ENCODE measurements at places on chromosomes 16 and 17.

DNA sequence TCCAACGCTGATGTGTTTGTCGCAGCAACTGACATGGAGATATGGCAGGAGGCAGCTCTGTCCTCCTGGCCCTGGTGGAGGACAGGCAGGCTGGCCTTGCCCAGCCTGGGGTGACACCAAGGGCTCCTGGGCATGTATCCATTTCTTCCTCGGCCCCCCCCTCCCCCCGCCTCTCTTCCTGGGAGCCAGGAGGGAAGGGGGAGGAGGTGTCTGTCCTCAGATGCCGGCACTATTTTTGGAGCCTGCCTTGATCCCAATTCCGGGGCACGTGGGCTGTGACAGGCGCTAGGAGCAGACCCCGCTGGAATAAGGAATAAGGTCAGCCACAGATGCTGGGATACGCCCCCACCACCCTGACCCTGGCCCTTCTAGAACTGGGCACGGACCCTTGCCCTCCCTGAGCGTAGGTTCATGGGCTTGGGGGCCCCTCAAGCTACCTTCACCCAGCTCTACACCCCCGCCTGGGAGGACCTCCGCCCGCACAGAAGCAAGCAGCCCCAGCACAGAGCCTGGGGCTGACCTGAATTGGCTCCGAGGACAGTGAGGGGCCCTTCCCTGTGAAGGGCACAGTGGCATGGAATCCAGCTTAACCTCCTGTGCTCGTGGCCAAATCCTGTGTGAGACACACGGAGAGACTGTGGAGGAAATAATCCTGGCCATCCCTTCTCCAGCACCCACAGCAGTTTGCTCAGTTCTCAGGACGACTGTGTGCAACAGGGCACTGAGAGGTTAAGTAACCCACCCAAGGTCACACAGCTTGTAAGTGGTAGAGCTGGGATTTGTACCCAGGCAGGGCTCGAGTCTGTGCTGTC lies 24.1 kb downstream of the SEC14L5 start:
- DNase-seq = no peak

GRCh38 chr16:81371106-81371505 lies 56.3 kb downstream of the GAN start:
- DNase-seq = no peak

- no peak for DNase-seq
These were observed 1329.5 kb upstream of the CDH8 start for GRCh38 chr16:63365649-63366304.

GRCh38 chr16:84851192-84852127 lies 31.7 kb downstream of the CRISPLD2 start:
- DNase-seq = no peak

- DNase-seq = peak; percentile 33
These were observed 24.1 kb upstream of the DYNLL2 start for GRCh38 chr17:58059141-58059540.

DNA sequence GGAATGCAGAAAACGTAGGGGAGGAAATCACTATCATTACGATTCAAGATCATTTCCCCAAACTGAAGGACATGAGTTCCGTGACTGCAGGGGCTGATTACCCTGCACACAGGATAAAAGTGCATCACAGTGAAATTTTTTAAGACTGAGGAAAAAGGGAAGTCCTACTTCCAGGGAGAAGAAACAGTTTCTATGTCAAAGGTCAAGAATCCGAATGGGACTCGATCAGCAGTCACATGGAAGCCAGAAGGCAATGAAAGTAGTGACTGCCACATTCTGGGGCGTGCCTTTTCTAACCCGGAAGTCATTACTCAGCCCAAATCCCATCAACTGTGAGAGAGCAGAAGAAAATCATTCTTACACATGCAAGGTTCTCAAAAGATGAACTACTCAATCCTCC lies 12.1 kb downstream of the ZZEF1 start:
- DNase-seq = no peak

- no peak for DNase-seq
These were observed 55.0 kb downstream of the SNTB2 start for GRCh38 chr16:69241926-69242325.

GRCh38 chr17:78798695-78799559 lies 16.9 kb upstream of the CYTH1 start:
- DNase-seq = no peak

DNA sequence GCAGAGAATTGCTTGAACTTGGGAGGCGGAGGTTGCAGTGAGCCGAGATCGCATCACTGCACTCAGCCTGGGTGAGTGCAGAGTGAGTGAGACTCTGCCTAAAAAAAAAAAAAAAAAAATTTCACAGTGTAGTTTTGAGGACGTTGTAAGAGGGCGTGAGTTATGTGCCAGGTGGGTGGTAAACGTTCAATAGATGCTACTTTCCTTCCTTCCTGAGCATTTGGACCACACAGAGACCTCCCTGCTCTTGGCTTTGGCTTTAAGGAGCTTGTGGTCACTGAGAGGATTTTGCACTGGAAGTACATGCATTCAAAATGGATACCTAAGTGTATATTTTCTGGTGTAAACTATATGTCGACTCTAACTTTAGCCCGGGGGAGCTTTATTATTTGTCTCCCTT lies 30.5 kb downstream of the SOST start:
- DNase-seq = no peak

DNA sequence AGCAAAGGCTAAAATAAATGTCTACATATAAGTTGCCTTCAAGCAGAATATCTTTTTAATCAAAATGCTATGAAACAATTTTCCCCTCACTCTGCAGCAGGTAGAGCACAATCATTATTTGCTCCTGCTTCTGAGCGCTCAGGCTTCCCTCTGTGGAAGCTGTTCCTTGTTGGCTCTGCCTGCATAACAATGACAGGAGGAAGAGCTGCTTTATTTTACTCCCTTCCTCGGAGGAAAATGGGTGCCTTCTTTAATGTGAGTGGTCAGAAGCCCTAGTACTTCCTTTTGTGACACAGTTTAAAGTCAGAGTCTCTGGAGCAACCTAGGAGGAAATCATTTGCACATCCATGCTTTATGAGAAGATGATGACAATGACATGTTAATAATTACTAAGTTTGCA lies 492.1 kb downstream of the CDH8 start:
- no peak for DNase-seq

DNA sequence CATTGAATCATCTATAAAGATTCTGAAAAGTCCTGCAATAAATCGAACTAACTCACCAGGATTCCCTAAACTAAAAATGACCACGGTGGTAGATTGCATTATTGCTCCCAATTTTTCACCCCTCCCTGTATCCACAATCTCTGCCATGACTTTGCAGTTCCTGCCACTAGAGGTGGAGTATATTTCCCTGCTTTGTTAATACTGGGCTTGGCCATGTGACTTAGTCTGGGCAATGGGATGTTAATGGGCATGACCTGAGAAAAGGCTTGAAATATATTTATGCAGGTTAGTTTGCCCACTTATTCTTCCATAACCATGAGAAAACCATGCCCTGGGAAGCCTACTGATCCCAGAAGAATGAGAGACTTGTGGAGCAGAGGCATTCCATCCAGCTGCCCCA lies 59.1 kb downstream of the NOG start:
- no peak for DNase-seq

DNA sequence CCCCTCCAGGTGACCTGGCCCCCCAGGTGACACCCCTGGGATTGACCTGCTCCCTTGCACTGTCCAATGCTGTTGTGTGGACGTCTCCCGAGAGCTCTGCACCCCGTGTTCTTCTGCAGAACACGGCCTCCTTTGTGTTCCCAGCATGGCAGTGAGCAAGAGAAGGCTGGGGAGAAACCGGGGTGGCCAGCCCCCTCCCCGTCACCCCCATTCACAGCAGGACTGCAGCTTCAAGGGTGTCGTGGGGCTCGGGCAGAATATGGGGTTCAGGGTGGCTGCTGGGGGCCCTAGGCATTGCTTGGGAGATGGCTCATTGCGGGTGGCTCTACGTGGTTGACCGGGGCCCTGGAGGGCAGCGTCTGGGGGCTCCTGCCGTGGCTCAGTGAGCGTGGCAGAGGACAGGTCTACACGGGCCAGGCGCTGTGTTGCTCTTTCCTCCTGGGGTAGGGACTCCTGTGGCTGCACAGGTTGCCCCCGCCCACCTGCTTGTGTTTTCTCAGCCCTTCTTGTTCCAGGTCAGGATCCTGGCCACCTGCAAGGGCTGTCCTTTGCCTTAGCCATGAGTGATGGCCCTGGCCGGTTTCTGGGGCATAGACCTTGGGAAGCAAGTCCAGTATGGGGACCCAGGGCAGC lies 12.5 kb downstream of the GSE1 start:
- DNase-seq = no peak

DNA sequence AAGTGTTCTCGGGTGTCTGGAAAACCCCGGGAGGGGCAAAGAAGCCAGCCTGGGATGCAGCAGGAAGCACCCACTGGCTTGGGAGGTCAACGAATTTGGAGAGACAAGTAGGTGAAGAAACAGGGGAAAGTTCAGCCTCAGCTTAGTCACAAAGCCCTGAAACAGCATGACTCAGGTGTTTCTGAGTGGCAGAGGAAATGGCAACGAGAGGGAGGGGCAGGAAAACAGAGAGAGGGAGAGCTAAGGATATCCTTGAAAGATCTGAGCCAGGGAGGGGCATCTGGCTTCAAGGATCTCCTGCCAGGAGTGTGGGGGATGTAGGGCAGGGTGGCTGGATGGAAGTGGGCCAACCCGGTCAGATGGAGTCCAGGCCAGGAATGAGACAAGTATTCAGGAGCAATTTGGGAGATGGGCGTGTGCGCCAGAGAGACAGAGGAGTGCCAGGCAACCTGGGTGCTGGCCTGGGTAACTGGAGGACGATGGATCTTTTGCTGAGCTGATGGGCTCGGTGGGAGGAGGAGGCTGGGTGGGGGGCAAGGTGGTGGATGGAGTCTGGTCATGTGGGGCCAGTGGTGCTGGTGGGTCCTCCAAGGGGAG lies 27.2 kb downstream of the ABCC3 start:
- DNase-seq = peak; percentile 24

GRCh38 chr16:68860978-68861892 lies 17.9 kb downstream of the TANGO6 start:
- no peak for DNase-seq

Data from NCI-H524 treated with DMSO at 0.1 percent for 48 hours (cell line).